ENCODE measurements at places on chromosomes 16 and 17. TPM values are rescaled to one million over a fixed set of nuclear protein-coding genes. Genes with fewer than 3 reads are reported as not detected.
A peak's percentile ranks its signal among the peaks of the same experiment; 100 is the strongest.

- DNase-seq, result no peak
Observed at GRCh38 chr17:32487473-32488176, 832 bp downstream of the CDK5R1 start.

GRCh38 chr16:80655751-80656150 lies 115.0 kb downstream of the DYNLRB2 start:
- no peak for DNase-seq

DNA sequence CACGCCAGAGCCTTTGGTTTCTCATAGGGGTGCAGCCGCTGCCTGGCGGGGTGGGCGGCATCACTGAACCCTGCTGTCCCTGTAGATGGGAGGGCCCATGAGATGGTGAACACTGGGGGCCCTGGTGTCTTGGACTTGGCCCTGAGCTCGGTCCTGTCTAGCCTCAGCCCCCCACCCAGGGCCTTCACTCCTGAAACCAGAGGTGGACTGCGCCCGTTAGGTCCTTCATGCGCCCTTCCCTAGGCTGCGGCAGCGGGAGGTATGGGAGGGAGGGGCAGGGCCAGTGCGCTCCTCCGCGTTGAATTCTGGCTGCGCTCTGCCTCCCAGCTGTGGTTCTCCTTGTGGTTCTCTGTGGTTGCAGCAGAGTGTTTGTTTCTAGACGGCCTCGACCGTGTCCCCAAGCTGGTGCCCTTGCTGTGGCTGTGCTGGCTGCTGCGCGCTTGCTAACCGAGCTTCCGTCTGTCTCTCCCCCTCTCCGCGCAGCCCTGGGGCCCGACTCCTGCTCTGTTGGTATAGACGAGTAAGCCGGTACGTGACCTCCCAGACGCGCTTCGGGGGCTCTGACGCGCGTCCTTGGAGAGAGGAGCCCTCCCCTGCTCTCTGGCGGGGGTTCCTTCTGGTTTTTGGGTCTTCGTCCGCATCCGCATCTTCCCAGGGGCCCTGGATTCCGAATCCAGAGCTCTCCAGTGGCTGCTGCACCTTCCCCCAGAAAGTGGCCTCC lies 7.4 kb upstream of the NUDT16L1 start:
- no peak for DNase-seq

DNA sequence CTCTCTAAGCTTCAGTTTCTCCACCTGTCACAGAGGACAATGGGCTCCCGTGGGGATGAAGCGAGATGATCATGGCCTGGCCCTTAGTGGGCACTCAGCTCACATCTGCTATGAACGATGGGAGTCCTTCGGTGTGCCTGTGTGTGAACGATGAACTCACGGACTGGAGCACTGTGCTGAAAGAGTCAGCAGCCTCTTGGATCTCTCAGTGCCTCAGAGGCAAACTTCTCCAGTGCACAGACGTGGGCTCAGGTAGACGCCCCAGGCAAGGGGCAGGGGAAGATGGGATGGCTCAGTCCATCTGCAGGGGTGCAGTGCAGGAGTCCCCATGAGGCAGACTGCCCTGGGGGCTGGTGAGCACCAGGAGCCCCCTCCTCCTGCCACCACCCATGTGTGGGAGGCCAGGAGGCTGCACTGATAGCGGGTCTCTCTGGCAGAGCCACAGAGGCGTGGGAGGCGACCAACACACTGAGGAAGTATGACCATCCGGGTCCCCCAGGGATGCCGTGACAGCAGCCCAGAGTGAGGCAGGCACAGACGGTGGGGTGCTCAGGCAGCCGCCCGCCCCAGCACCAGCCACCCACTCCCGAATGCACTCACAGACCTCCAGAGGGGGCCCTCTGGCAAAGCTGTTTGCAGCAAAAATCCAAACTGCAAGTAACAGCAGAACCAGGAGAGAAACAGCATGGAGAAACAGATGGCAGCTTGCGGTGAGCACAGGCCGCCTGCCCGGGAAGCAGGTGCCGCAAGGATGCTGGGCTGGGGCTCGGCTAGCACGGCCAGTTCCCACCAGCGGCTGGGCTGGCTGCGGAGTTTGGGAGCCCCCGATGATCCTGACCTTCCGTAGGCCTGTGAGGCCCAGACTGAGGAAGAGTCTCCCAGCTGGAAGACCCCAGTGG lies 82.7 kb downstream of the RPH3AL start:
- DNase-seq, result no peak

DNA sequence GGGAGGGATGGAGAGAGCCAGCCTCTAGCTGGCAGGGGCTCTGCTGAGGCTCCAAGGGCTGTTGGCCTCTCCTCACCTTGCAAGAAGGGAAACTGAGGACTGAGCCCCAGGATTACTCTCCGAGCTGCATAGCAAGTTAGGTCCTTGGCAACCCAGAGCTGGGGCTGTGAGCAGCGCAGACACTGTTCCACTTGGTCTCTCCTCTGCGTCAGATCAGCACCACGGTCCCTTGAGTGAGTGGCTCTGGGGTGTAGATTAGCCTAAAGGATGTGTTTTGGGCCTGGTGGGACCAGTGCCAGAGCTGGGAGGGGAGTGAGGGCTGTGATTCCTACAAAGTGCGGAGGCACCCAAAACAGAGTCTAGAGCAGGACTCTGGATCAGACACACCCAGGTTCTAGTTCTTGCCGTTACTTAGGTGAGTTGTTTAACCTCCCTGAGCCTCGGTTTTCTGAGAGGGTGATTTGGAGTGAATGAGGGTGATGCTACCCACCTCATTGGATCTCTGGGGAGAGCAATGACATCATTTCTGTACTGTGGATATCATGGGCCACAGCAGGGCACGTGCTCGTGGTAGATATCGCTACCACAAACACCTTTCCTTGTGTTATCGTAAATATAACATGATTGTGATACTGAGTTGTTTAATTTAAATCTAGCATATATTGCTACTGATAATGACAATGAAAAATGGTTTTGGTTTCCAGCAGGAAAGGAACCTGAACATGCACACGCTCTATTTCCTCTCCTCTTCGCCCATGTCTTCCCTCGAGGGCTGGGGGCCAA lies 8.1 kb upstream of the FADS6 start:
- DNase-seq, result no peak

GRCh38 chr16:4913130-4913773 lies 23.7 kb downstream of the PPL start:
- no peak for DNase-seq

GRCh38 chr17:43573579-43574321 lies 27.6 kb upstream of the ETV4 start:
- DNase-seq, result no peak

DNA sequence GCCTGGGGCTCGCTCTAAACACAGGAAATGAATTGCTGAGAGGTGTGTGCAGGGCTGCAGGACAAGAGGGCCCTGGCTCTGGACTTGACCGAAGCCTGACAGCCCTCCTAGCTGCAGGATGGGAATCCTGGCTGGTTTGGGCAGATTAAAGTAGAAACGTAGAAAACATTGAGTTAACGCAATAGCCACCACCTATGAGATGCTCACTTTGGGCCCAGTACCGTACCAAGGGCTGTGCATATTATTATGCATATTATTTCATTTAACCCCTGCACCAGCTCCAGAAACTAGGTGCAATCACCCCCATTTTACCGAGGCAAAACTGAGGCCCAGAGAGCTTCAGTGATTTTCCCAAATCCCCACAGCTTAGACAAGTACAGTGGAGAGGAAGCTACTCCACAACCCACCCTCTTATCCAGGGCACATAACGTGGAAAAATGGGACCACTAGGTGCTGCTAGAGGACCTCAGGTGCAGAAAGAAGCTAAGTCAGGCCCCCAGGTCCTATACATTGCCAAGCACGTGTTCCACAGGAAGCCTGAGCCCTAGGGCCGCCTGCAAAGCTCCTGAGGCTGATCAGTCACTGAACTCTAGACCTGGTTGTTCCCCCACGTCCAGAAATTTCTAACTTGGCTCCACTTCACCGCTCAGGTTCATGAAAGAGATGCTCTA lies 79.2 kb downstream of the MYH11 start:
- DNase-seq, result peak; percentile 86

- DNase-seq, result no peak
Observed at GRCh38 chr16:74888888-74889287, 96.0 kb downstream of the WDR59 start.

DNA sequence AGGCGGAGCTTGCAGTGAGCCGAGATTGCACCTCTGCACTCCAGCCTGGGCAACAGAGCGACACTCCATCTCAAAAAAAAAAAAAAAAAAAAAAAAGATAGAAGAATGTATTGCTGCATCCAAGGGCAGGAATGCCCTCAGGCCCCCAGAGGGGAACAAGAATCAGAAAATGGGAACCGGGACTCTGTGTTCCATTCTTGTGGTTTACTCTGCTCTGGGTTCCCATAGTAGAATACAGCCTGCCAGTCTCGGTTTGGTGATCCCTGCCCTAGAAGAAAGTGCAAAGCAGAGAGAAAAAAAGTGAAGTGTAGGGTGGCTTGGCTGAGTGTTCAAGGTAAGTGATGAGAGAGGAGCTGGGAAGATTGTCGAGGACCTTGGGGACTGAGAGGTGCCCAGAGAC lies 27.4 kb upstream of the KDM6B start:
- DNase-seq, result no peak

DNA sequence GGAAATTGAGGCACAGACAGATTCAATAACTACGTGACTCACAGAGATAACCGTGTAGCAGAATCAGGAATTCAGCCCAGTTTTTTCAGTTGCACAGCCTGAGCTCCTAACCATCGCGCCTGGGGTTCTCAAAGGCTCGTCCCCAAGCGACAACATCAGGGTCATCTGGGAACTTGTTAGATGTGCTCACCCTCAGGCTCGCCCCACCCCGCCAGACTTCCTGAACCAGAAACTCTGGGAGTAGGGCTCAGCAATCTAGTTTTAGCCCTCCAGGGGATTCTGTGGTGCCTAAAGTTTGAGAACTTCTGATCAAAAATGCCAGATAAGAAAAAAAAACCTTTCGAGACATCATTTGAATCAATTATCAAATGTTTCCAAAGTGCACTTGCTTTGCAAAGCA lies 559.8 kb downstream of the WWOX start:
- DNase-seq, result no peak

DNA sequence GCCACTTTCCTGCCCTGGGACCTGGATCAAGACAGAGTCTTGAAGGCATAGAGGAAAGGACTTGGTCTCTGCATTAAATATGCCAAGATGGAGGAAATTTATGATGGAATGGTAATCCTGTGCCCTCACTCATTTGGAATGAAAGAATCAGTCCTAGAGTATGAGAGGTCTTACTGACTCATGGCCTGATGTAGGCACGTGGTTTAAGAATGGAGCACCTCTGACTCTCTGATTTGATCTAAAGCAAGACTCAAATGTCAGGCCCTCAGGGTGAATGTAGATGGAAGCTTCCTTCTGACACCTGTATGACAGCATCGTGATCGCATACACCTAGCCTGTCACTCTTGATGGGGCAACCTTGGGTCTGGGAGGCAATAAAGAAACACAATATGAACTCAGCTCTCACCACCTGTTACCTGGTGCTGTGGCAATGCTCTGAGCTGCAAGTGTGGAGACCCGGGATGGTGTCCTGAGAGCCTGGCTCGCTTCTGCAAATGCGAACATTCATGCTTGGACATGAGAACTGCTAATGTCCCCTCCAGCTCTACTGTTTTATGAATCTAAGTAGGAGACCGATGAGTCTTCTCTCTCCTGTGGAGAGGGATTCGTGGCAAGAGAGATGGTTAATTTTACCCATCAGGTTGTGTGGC lies 229.9 kb downstream of the ABCC12 start:
- DNase-seq, result no peak

DNA sequence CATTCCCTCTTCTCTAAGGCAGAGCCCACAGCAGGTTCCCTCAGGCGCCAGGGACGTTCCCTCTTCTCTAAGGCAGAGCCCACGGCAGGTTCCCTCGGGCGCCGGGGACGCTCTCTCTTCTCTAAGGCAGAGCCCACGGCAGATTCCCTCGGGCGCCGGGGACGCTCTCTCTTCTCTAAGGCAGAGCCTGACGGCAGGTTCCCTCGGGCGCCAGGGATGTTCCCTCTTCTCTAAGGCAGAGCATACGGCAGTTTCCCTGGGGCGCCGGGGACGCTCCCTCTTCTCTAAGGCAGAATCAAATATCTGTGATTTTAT lies 24.3 kb downstream of the ACSF3 start:
- DNase-seq, result no peak

DNA sequence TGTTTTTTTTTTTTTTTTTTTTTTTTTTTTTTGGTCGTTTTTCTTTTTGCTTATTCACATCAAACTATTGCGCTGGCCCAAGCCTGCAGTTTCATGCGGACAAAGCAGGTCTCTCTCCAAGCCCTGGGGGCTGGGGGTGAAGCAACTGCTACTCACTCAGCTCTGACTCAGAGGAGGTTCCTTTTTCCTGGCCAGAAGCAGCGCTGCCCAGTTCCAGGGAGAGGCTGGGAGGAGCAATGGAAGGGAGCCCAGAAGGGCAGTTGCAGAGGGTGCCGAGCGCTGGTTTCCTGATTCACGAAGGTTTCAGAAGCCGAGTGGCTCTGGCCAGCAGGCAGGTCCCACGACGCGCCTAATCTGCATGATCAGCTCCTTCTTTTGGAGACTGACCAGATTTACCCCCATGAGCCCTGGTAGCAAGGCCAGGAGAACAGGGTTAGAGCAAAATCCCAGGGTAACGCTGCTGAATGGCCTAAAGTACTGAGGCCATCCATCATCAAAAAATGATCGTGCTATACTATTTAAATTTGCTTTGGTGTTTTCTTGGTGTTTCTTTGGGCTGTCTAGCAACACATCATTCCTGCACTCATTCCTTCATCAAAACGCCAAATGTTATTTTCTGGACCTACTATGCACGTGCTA lies 144.7 kb upstream of the SOX9 start:
- no peak for DNase-seq

DNA sequence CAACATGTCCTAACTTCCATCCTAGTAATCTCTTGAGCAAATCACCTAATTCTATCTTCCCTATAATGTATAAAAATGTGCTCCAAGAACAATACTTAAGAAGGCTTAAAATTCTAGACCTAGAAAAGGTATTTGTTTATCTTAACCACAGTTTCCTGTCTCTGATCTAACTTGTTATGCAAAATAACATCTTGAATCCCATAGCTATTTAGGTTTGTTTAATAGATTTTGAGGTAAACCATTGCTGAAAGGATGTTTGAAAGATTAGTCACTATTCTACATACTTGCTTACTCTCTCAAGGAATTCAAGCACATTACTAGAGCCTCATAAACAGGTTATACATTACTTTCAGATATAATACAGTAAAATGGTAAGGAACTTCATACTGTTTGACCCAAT lies 13.0 kb downstream of the CA10 start:
- no peak for DNase-seq

DNA sequence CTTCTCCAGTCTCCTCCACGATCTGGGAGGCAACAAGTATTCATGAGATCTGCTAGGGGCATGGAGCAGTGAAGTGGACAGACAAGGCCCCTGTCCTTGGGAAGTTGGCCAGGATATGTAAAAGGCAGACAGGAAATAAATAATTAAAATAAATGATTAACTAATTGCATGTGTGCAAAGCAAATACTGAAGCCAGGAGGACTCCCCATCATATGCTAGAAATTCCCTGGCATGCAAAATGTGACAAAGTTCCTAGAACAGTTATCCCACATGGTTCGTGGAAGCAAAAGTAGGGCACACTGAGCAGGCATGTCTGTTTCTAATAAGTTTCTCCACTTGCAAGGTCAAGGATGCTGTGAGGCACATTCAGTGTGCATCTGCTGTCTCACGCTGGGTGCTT lies 86.8 kb downstream of the CDYL2 start:
- no peak for DNase-seq

MILR1 gene
- total RNA-seq, result 101 TPM

SLC5A10 gene
- total RNA-seq, result not detected

CUEDC1 gene
- 0.13 TPM for total RNA-seq

TK1 gene
- total RNA-seq, result 149 TPM

TBC1D3G gene
- not detected for total RNA-seq

C17orf100 gene
- 5.6 TPM for total RNA-seq

SRCIN1 gene
- total RNA-seq, result 4.9 TPM

SLC13A2 gene
- total RNA-seq, result not detected
